Smooth muscle cell of trachea (primary cell): ENCODE measurements at places on chromosomes 7 and 10. TPM values are rescaled to one million over a fixed set of nuclear protein-coding genes. Genes with fewer than 3 reads are reported as not detected.

CYTH3 gene
- 37.4 and 40.7 TPM in 2 replicates for total RNA-seq

TCAF2 gene
- total RNA-seq, result 2.6 and 5.2 TPM in 2 replicates

TRIM73 gene
- 0.44 and 3.1 TPM in 2 replicates for total RNA-seq

RGR gene
- not detected in 2 replicates for total RNA-seq

FKBP6 gene
- total RNA-seq, result not detected in 2 replicates

MRPS33 gene
- 23.0 and 36.2 TPM in 2 replicates for total RNA-seq

DYDC2 gene
- total RNA-seq, result not detected in 2 replicates

HOGA1 gene
- 1.3 and 3.3 TPM in 2 replicates for total RNA-seq

ADAMTS14 gene
- total RNA-seq, result 14.8 and 29.4 TPM in 2 replicates

ANKRD30A gene
- total RNA-seq, result not detected in 2 replicates

SMKR1 gene
- total RNA-seq, result 0.66 TPM in 1 of 2 replicates, not detected in the other

CNPY1 gene
- total RNA-seq, result not detected in 2 replicates

RARRES2 gene
- 0.73 and 20.7 TPM in 2 replicates for total RNA-seq

ZNF853 gene
- 0.15 and 1.5 TPM in 2 replicates for total RNA-seq

TEX47 gene
- total RNA-seq, result not detected in 2 replicates

VGF gene
- 0.83 and 0.87 TPM in 2 replicates for total RNA-seq
